A549 treated with ZK216348 at 1 μM for 4 hours (cell line): ENCODE measurements at places on chromosomes 11 and 22. TPM values are rescaled to one million over a fixed set of nuclear protein-coding genes. Genes with fewer than 3 reads are reported as not detected.

The PNPLA2 gene
- total RNA-seq: 26.3 to 59.2 TPM (median 52.4 TPM) in 5 replicates

The PTPMT1 gene
- 56.7 to 76.1 TPM (median 72.6 TPM) in 5 replicates for total RNA-seq

The BTBD10 gene
- 37.8 to 57.2 TPM (median 43.7 TPM) in 5 replicates for total RNA-seq

The OR51E2 gene
- total RNA-seq: not detected in 5 replicates

The RBMXL2 gene
- total RNA-seq: not detected in 5 replicates
